ENCODE measurements at places on chromosomes 1 and 21. TPM values are rescaled to one million over a fixed set of nuclear protein-coding genes. Genes with fewer than 3 reads are reported as not detected.

- DNase-seq: no peak
Measured at GRCh38 chr1:176904057-176904751, 260.3 kb downstream of the ASTN1 start.

DNA sequence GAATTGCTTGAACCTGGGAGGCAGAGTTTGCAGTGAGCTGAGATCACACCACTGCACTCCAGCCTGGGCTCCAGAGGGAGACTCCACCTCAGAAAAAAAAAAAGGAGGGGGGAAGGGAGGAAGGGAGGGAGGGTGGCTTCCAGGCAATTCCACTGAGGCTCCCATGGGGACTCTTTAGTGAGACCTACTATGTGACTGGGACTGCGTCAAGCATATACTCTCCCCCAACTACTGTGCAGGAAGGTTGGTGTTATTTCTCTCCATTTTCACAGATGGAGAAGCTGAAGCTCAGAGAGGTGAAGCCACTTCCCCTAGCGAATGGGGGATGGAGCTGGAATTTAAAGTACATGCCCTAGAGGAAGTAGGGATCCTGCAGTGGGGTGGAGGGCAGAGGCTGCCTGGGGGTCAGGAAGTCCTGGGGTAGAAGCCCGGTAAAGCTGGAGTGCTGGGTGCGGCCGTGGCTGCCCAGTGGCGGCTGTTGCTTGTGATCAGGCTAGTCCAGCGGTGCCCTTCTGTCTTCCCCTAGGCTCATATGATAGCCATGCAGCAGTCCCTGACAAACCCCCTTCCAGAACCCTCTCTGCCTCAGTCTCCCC, 40.3 kb downstream of the RAP1GAP start:
- no peak for DNase-seq

DNA sequence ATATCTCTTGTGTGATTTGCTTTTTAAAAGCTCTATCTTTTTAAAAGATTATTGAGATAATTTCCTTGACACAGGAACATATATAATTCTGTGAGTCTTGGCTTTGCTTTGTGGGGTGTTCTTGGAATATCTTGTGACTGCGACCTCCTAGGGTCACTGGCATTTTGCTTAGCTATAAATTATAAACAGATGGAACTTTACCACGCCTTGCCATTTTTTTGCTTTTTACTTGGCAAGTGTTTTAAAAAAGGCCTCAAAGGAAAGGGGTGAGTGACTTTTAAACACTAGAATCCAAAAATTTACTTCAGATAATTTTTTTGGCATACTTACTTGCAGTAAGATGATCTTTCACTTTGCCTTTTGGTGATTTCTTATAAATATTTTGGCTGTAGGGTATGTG, 43.6 kb downstream of the ALG6 start:
- no peak for DNase-seq

- DNase-seq: no peak
Measured at GRCh38 chr1:41369531-41369930, 8.3 kb downstream of the FOXO6 start.

DNA sequence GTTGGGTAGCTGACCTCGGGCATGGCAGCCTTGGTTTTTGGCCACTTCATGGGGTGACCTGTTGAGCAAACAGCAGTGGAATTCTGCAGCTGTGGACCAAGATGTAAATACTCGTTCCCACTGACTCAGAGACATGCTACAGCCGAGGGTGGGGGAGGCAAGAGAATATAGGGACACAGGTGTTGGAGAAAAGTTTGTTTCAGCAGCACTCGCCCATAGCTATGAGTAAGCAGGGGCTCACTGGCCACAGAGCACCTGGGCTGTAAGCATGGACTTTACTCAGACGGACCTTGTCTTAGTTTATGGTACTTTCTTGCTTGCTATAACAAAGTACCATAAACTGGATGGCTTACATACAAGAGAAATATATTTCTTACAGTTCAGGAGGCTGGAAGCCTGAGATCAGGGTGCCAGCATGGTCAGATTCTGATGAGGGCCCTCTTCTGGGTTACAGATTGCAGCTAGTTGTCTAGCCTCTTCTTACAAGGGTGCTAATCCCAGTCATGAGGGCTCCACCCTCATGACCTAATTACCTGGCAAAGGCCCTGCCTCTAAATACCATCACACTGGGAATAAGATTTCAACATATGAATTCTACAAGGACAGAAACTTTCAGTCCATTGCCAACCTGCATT, 437.2 kb upstream of the DAB1 start:
- peak; percentile 93 for DNase-seq

DNA sequence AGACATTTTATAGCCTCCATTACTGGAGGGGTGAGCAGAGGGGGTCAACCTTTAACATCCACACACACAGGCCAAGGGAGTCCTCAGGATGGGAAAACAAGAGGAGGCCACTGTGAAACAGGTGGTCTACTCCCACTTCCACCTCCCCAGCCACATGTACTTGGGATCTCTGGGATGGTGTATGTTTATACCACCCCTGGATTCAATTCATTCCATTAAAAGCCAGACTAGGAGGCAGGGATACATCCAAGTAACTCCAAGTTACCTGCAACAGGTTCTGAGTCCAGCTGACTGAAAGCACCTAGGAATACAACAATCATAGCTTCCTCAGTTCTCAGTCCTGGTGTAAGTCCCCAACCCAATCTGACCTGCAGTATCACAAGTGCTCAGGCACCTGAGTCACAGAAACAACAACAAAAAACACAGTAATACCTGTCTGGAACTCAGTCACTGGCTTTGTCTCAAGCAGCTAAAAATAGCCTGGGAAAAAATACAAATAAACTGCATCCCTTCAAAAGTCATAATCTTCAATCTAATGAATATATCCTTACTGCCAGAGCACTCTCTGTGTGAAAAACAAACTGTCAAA, 9.8 kb downstream of the ERI3 start:
- peak; percentile 64 for DNase-seq

DNA sequence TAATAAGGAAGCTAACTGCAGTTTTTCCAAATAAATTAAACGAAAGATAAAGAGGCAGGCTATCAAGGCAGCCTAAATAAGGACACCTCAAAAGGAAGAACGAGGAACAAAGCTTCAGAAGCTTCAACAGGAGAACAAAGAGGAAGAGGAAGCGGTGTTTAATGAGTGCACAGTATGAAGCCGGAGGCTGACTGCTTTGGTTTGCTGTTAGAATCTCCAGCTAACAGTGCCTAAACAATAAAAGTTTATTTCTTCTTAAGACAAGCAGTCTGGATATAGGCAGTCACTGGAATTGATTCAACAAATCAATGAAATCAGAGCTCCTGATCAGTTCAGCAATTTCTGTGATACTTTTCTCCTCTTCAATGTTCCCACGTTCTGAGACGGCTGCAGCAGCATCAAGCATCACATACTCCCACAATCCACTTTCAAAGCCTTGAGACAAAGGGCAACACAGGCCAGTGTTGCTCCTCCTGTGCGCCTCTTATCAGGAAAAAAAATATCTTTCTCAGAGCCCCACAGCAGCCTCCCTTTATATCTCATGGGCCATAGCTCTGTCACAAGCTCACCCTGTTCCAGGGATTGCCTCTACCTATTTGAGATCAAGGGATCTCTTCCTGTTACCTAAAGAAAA, 365.6 kb upstream of the ST6GALNAC5 start:
- no peak for DNase-seq

DNA sequence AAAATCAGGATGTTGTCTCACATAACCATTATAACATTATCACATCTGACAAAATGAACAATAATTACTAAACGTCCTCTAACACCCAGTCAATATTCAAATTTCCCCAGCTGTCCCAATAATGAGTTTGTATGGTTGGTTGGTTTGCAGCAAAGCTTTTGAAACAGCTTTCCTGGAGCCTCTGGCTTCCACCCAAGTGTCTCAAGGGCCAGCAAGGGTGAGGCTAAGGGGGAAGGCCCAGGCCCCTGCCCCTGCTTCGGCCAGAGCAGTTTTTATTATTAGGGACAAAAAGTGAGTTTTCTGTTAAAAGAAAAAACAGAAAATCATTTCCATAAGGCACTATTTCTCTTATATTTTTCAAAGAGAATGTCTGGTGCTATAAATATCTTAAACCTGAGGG, 19.1 kb upstream of the AVPR1B start:
- no peak for DNase-seq

GRCh38 chr1:174131032-174131638, 28.2 kb upstream of the RABGAP1L start:
- no peak for DNase-seq

GRCh38 chr1:31483012-31483946, 70.3 kb downstream of the SERINC2 start:
- DNase-seq: peak; percentile 95

DNA sequence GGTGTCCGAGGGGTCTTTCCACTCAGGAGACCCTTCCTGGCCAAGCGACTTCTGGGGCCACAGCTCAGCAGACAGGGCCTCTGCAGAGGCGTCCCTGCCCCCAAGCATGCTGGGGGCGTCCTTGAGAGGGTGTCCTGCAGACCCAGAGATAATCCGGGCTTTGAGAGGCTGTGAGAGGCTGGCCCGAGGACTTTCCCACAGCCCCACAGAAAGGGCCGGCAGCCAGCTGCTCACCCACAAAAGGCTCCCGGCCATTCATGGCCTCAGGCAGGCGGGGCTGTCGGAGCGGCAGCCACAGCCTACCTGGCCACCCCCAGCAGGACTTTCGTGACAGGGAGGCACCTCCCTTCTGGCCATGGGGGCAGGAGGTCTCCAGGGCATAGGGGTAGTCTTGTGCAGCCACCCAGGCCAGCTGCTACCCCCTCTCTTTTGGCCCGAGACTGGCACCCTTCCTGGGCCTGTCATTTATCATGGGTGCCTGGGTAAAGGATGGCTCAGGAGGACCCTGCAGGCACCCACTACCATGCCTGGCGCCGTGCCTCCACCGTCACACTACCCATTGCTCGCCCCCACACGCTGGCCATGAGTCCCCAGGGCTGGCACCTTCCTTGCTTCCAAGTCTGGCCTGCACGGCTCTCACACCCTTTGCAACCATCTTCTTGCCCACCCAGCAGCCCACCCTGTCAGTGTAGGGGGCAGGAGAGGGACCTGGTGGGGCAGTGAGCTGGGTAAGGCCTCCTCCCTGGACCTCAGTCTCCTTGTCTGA, 11.1 kb upstream of the TNFRSF14 start:
- no peak for DNase-seq

- no peak for DNase-seq
Measured at GRCh38 chr1:61186753-61187152, 104.4 kb downstream of the NFIA start.

DNA sequence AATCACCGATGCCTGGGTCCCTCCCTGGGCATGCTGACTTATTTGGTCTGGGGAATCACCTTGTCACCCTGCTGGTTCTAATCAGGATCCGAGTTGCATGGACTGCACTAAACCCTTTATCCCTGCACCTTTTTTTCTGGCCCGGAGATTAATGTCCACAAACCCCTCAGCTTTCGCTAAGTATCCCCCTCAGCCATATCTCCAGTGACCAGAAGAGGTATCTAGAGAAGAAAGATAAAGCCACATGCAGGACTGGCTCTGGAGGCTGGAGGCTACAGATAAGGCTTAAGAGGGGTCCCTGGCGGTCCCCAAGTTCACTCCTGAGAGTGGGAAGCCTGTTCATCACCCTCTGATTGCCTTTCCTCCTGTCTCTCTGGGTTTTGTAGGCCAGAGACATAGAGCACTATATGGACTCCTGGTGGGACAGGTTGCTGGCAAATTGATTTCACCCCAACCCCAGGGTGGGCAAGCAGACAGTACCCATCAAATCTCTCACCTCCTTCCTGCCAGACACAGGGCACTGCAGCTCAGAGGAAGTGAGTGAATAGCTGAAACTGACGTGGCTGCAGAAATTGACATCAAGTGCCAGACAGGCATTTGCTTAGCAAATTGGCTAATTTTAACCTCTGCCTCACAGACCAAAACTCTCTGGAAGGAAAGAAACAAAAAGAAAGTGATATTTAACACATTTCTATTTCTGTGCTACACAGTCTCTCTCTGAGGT, 38.8 kb downstream of the HMGB4 start:
- DNase-seq: no peak

DNA sequence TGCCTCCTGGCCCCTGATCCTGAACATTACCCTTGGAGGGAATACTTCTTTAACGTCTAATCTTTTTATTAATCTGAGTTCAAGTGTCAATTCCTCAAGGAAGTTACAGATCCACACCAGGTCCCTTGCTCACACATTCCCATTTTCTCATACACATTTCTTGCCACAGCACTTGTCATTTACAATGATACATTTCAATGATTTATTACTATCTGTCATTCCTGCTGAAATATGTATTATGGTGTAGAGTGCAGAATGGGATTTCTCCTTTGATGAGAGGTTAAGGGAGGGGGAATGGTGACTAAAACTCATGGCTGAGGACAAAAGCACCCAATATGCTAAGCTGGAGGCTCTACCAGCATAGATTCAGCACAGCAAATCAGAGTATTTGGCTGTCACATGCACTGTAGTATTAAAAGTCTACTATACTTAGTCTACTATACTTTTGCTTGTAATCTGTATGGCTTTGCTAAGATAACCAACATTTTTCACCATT, 982.5 kb downstream of the TTLL7 start:
- no peak for DNase-seq

DNA sequence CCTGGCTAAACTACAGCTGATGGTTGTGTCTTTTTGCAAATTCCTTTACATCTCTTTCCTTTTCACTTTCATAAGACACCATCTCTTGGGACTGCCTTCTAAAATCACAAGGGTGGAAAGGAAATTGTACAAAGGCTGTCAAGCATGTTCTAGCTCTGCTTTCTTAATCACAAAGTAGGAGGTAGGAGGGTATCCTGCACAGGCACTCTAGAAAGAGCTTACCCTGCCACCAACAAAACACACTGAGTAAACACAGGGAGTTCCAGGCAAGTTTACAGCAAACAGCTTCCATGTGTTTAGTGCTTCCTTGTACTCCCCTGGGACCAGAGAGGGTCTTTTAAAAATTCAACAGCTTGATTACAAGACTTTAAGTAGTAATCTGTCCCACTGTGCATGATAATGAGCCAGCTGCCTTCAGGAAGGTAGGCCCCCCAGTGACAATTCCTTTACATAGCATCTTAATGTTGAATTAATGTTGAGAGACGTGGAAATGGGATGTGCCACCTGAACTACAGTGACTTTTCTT, 2.4 kb downstream of the PLPP3 start:
- peak; percentile 14 for DNase-seq

IFI44 gene
- total RNA-seq: 1.3 TPM

FOXO6 gene
- total RNA-seq: 0.67 TPM

KIF26B gene
- 14.2 TPM for total RNA-seq

NES gene
- total RNA-seq: 49.0 TPM

Data from mammary epithelial cell (primary cell).